ENCODE measurements at places on chromosomes 6 and 20.

DNA sequence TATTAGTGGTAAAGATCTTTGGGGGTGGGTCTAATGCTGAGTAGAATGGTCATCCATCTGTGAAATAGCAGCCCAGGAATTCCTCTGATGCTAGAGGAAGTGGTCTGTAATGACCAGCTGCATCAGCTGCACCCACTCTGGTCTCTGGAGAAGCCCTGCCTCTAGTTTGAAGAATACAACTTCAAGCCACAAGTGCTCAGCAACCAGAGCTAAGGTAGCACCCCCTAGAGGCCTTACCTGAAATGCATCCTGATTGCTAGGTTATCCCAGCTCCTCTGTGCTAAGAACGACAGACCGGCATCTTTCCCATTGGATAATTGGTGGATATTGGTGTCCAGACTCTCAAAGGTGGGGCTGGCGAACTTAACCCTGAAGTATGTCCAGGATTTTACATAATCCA is 58.2 kb downstream of the DNAH8 start:
- no peak for DNase-seq

- DNase-seq, result no peak
These were observed 33.0 kb downstream of the SPATA2 start for GRCh38 chr20:49882171-49882970.

- peak; percentile 77 for DNase-seq
These were observed 52.9 kb upstream of the MLN start for GRCh38 chr6:33856655-33857054.

GRCh38 chr6:24664046-24664987 is 2.4 kb downstream of the TDP2 start:
- no peak for DNase-seq

- no peak for DNase-seq
These were observed 544 bp downstream of the SMIM29 start for GRCh38 chr6:34248198-34248726.

GRCh38 chr20:24964506-24964840 is 15.4 kb downstream of the CST7 start:
- DNase-seq, result no peak

- no peak for DNase-seq
These were observed 76.6 kb upstream of the SCAF8 start for GRCh38 chr6:154656660-154657059.

- DNase-seq, result no peak
These were observed 357.3 kb upstream of the JARID2 start for GRCh38 chr6:14888575-14889000.

GRCh38 chr20:20549704-20550103 is 162.7 kb downstream of the RALGAPA2 start:
- DNase-seq, result no peak

- no peak for DNase-seq
These were observed 62.0 kb downstream of the OR2J2 start for GRCh38 chr6:29232725-29233124.

DNA sequence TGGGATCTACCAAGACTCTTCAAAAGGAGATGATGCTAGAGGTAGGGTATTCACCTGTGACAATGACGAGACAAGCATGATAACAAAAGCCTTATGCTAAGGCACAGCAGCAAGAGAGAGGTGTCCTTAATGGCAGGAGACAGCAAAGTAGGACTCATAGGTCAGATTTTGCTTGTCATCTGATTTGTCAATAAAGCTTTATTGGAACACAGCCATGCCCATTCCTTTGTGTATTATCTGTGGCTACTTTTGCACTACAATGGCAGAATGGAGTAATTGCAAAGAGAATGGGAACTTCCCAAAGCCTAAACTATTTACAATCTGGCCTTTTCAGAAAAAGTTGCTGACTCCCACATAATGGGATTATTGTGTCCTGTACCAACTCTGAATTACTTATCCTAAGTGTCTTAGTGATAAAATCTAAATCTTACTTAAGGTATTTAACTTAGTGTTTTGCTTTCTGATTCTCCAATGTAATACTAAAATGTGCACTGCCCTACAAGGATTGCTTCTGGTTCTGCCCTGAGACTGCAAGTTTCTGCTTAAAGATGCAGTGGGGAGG is 221.6 kb downstream of the CDC5L start:
- no peak for DNase-seq

DNA sequence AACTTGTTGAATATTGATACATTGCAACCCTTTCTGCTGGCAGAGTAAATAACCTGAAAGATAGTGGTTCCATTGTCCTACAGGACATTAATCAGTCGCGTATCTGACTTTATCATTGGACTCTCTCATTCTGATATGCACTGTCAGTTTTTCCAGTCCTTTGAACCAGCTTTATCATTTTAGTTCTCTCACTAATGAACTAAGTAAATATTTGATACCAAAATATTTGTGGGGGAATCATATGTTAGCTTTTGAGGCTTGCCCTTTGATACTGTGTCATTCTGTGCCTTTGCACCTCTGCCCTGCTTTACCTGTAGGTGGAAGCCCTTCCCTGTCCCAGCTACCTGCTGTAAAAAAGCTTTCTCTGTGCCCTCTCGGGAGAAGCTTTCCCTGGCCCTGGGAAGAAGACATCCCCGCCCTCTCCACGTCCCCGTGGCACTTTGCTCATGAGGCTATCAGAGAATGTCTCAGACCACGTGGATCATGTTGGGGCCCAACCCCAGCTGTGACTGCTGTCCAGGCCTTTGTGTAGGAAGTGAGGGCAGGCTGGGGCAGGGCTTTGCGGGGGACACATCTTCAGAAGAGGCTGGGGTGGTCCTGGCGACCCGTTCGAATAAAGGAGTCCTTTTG is 117.8 kb upstream of the NXT1 start:
- DNase-seq, result no peak

- DNase-seq, result no peak
These were observed 361.4 kb upstream of the KCNQ5 start for GRCh38 chr6:72260489-72260888.

DNA sequence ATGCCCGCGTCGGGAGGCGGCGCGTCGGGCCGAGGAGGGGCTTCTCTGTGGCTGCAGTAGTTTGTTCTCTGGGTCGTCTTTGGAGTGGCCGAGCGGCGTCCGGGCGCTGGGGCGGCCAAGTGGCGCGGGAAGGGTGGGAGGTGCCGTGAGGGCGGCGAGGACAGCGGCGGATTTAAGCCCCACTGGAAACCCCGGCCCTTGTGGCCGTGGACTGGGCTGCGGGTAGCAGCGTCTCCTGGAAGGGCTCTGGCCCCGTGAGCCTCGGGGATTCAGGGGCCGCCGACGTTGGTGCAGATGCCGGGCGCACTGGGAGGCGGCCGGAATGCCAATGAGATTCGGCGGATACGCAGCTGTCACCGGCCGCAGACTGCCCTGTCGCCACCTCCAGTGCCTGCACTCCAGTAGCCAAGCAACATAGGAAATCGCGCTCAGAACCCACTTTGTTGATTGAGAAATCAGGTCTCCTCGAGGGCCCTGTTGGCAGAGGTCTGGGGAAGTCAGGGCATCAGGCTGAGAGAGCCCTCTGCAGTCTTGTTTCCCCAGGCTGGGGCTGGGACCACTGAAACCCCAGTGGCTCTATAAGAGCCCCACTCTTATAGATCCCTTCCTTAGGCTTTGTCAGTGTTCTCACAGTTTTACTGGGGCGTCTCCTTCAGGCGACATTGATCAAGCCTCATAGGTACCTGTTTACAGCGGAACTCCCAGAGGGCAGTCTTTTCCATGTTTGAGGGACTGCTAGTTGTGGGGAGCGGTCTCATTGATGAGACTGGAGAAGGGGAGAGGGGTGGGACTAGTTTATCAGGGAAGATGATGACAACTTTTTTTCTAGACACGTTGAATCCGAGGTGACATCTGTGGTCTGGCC is 642 bp downstream of the GZF1 start:
- peak; percentile 15 for DNase-seq

GRCh38 chr20:17616480-17617211 is 46.8 kb downstream of the DSTN start:
- no peak for DNase-seq

GRCh38 chr20:59939879-59940128 is 301 bp downstream of the PPP1R3D start:
- no peak for DNase-seq

GRCh38 chr20:22815603-22816315 is 219.4 kb upstream of the SSTR4 start:
- DNase-seq, result no peak

DNA sequence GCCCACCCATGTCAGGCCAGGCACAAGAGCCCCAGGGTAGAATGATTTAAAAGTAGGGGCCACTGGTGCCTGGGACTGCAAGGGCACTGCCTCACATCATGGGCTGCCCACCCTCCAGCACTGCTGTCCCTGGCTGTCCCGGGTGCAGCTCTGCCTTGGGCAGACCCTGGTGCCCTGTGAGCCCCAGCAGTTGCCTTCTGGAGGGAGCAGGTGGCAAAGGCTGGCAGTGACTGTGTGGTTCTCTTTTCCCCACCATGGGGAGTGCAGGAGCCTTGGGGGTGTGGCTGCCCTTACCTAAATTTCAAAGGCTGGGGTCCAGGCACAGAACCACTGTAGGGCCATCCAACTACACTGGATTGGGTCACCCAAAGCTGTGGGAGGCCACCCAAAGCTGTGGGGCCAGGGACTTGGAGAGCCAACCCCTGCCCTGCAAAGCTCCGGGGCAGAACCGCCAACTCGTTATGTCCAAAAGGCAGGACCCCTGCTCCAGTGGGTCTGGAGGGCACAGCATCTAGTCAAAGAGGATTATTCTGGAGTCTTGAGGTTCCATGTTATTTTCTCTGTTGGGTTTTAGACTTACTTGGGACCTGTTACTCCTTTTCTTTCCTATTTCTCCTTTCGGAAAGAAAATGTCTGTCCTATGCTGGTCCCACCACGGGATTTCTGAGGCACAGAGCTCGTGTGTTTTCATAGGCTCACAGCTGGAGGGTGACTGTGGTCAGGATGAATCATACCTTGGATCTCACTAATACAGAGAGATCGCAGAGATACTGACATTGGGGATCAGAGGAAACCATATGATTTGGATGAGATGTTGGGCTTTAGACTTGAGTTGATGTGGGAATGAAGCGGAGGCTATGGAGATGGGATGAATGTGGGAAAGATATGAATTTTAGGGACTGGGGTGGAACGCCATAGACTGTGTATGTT is 65.3 kb downstream of the RAMACL start:
- DNase-seq, result no peak

DNA sequence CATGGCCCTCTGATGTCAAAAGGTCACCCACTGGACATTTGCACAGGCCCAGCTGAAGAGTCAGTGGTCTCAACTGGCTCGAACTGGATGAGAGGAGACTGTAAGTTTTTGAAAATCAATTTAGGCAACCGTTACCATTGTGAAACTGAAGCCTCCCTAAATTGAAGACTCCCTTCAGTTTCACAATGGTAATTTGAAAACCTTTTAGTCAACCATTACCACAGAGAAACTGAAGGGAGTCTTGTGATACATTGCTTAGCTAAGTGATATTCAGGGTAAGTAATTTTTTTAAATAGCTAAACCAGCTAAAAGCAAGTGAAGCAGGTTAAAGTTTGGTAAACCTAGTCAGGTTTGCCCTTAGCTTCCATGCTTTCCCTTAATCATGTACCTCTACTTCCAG is 197.3 kb upstream of the NT5E start:
- DNase-seq, result no peak

DNA sequence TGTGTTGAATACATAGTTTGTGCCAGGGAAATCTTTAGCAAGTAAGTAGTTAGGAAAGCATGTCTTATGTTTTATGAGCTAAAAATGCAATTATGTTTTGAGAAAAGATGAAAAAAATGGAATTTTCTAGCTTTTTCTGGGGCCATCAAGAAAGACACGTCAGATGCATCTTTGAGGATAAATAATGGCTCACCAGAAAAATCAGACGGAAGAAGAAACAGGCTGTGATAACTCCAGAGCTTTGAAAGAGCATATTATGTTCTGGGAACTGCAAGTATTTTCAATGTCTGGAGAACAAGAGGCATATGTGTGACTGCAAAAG is 173.7 kb downstream of the CLVS2 start:
- DNase-seq, result no peak

DNA sequence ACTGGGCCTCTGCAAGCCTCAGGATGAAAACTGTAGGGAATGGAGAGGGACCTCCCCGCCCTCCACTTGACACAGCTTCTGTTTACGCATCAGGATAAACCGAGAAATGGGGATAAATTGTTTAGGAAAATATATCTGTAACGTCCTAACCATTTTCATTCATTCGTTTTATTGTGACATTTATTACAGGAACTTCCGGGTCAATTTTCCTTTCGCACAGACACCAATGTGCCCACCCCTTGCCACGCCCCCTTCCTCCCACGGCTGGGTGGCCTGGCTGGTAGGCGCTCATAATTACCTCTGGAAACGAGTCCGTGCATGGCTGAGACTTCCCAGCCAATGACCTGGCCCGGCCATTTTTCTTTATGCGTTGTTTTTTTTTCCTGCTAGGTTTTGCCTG is 96.1 kb downstream of the BMP7 start:
- DNase-seq, result no peak

- DNase-seq, result no peak
These were observed 36.7 kb downstream of the LRFN2 start for GRCh38 chr6:40550202-40551101.

DNA sequence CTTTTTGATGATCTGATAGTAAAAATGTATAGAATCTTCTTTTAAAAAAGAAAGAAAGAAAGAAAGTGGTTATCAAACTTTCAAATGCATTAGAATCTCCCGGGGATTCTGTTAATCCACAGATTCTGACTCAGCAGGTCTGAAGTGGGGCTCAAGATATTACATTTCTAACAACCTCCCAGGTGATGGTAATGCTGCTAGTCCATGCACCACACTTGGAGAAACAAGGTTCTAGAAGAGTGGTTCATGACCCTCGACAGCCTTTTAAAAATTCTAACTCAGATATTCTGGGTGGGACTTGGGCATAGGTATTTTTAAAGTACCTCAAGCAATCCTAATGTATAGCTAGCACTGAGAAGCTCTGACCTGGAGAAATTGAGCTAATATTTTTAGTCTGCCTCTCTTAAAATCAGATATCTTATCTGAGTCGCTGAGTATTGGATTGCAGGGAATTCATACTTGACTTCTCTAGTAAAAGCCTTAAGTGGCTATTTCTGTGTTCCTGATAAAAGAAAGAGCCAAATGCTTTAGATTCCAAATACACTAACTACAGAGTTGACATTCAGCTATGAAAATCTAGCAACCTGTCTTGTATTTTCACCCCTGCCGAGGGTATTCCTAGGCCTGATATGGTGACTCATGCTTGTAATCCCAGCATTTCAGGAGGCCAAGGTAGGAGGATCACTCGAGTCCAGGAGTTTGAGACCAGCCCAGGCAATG is 252.4 kb downstream of the PHACTR1 start:
- DNase-seq, result no peak

- no peak for DNase-seq
These were observed 29.4 kb downstream of the TFAP2B start for GRCh38 chr6:50847890-50848594.

- DNase-seq, result no peak
These were observed 14.8 kb upstream of the CHMP4B start for GRCh38 chr20:33796263-33796906.

DNA sequence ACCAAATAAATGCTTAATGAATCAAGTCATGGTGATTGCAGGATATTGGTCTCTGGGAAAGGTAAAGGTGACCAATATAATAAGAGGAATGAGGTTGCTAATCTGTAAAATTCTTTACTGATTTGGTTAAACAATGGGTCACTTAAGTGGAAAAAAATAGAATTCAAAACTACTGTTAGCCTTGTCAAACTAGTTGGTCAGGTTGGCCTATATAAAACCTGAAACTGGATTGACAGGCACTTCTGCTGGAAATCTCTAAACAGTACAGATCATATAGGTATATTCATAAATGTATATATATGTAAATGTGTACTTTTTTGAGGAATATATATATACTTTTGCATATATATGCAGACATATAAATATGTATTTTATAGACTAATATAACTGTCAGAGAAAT is 19.7 kb downstream of the PLCB4 start:
- no peak for DNase-seq
